ENCODE measurements at places on chromosomes 6 and 20.

DNA sequence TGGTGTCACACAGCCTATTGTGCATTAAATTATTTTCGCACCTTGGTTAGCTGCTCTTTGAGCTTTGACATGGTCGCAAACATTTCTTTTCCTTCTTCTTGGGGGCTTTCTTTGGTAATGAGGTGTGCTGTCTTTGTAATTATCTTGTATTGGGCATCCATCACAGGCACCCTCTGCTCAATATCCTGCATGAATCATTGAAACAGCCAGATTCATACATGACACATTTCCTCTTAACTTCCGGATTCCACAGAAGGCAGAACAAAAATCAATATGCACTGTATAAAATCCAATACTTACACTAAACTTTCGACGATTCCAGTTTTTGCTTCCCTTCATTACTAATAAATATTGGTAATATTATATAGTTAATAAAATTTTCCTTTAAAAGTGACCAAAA is 175.6 kb downstream of the SYNE1 start:
- DNase-seq: no peak

DNA sequence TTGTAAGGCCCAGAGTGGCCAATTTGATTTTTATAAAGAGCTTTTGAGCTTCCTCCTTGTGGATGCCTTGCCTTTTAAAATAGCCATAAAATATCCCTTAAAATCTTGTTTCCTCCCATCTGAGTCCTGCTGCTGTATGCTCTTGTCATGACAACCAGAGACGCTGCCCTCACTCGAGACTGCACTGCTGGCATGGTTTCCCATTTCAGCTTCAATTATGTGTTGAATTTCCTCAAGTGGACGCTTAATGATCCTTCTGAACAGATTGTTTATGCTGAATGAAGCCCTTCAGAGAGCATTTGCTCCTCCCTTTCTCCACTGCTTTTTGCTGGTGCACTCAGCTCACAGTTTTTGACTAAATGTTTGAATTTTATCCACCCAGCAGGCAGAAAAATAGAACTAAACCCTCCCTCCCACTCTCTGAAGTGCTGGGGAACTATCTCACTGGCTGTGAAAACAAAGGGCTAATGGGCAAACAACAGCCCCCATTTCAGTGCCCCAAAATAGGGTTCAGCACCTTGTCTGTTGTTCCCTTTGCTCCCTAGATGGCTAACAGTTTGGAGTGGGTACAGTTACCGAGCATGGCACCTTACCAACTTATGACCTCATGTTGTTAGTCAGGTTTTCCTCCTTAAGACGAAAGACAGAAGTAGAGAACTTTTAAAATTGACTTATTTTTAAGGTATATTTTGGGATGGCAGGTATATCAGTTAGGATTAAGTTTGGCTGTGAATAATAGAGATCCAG is 45.5 kb upstream of the RNF8 start:
- DNase-seq: no peak

GRCh38 chr6:82033631-82034211 is 213.8 kb downstream of the IBTK start:
- no peak for DNase-seq

GRCh38 chr20:44204156-44204831 is 6.3 kb downstream of the OSER1 start:
- DNase-seq: no peak

- no peak for DNase-seq
These were observed 54.5 kb upstream of the MRPS10 start for GRCh38 chr6:42271834-42272805.

- no peak for DNase-seq
These were observed 7.2 kb upstream of the TRMT11 start for GRCh38 chr6:125979101-125979500.

- no peak for DNase-seq
These were observed 61.4 kb upstream of the E2F3 start for GRCh38 chr6:20340068-20340848.

DNA sequence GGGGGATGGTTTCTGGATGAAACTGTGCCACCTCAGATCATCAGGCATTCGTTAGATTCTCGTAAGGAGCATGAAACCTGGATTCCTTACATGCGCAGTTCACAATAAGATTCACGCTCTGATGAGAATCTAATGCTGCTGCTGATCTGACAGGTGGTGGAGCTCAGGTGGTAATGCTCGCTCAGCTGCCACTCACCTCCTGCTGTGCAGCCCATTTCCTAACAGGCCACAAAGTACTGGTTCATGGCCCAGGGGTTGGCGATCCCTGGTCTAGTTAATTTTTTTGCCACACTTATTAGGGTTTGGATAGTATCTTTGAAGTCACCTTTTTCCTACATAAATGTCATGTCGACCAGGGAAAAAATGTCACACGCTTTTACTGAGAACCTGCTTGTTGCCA is 96.8 kb upstream of the MLIP start:
- no peak for DNase-seq

DNA sequence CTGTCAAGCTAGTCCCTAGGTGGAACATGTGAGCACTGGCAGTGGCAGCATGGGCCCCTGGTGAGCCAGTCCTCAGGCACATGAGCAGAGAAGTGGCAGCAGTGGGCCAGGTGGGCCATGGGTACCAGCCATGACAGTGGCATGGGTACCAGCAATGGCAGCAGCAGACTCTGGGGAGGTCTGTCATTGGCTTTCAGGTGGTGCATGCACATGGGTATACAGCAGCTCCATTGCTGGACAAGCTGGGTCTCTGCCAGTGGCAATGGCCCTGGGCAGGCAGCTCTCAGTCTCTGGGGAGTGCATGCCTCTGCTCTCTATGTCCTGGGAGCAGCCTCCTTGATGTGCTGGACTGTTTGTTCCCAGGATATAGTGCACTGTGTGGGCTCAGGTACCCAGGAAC is 65.3 kb downstream of the KAT14 start:
- no peak for DNase-seq

GRCh38 chr6:158255989-158256601 is 56.2 kb upstream of the TULP4 start:
- DNase-seq: no peak

GRCh38 chr6:39453241-39453640 is 130.7 kb upstream of the KCNK16 start:
- no peak for DNase-seq

DNA sequence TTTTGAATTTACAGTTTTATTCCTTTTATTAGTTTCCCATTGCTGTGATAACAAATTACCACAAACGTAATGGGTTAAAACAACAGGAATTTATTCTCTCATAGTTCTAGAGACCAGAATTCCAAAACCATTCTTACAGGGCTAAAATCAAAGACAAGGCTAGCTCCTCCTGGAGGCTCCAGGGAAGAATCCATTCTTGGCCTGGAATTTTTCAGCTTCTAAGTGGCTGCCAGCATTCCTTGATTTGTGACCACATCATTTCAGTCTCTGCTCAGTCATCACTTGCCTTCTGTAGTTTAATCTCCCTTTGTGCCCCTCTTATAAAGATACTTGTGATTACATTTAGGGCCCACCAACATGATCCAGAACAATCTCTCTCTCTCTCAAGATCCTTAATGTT is 897 bp upstream of the SEL1L2 start:
- DNase-seq: no peak
